Amniotic epithelial cell (primary cell): ENCODE measurements at places on chromosomes 7 and 10.

DNA sequence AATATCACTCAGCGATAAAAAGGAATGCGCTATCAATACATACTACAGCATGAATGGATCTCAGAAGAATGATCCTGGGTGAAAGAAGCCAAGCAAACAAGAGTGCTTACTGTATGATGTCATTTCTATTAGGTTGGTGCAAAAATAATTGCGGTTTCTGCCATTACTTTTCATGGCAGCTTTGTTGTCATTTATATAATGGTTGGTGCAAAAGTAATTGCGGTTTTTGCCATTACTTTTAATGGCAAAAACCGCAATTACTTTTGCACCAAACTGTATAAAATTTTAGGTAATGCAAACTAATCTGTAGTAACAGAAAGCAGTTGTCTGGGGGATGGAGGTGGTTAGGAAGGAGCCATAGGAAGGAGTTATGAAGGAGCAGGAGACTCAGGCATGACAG, 318.3 kb upstream of the ZMIZ1 start:
- DNase-seq: no peak

GRCh38 chr7:1532456-1533254, 2.2 kb downstream of the MAFK start:
- DNase-seq: peak; percentile 79

DNA sequence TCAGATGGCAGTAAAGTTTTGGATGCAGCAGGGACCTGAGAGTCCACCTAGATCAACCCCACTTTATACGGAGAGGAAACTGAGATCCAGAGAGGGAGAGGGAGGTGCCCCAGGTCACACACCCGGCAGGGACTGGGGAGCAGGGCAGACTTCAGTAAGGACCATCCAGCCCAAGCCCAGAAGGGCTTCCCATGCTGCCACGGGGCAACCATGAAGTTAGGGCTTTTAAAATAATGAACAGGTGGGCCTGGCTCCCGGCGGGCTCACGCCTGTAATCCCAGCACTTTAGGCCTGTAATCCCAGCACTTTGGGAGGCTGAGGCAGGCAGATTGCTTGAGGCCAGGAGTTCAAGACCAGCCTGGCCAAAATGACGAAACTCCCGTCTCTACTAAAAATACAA, 98.5 kb downstream of the HIP1 start:
- DNase-seq: no peak

GRCh38 chr7:80957226-80957777, 38.5 kb upstream of the SEMA3C start:
- DNase-seq: no peak

DNA sequence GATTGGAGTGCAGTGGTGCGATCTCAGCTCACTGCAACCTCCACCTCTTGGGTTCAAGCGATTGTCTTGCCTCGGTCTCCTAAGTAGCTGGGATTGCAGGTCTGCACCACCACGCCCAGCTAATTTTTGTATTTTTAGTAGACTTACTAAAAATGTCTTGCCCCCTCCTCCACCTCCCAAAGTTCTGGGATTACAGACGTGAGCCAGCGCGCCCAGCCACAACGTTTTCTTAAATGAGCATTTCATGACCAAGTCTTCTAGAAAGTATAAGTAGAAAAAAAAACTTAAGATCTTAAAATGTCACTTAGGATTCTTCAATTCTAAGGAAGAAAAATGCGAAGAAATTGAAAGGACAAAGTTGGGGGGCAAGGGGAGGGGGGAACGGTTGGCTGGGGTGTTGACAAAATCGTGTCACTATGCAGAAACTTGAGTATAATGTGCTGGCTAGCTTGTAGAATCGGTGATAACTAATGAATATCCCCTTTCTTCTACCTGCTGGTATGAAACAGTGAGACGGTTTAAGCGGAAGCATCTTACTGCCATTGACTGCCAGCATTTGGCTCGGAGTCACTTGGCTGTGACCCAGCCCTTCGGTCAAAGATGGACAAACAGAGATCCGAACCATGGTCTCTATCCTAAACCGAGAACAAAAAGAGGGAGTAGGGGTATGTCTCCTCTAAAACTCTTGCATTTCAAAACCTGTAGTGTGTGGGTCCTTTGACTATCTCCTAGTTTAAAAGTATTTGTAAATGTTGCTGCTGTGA, 12.7 kb downstream of the FBH1 start:
- no peak for DNase-seq

GRCh38 chr7:109868215-109868860, 1222.6 kb upstream of the LRRN3 start:
- no peak for DNase-seq

GRCh38 chr10:51117053-51117660, 42.9 kb downstream of the PRKG1 start:
- DNase-seq: peak; percentile 75

- no peak for DNase-seq
Measured at GRCh38 chr7:101094376-101094775, 9.1 kb downstream of the TRIM56 start.
